SW 1271 (cell line): ENCODE measurements at places on chromosomes 2 and 18.

- no peak for DNase-seq
Observed at GRCh38 chr2:191049728-191050639, 36.0 kb upstream of the STAT1 start.

- DNase-seq, result no peak
Observed at GRCh38 chr2:35929551-35929950, 426.0 kb upstream of the CRIM1 start.

DNA sequence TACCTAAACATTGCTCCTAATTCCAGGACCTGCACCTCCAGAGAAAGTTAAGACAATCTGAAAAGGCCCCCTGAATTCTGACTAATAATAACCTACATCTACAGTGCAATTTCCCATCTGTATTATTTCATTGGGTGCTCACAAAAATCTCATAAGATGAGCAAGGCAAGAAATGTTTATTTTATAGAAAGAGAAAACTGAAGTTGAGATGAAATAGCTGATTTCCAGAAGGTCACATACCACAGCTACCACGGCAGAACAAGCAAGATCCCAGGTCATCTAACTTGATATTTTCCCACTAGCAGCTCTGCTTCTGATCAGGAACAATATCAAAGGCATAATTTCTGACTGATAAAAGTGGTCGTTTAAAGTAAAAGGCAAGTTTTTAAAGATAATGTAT, 105.8 kb upstream of the COL5A2 start:
- no peak for DNase-seq

DNA sequence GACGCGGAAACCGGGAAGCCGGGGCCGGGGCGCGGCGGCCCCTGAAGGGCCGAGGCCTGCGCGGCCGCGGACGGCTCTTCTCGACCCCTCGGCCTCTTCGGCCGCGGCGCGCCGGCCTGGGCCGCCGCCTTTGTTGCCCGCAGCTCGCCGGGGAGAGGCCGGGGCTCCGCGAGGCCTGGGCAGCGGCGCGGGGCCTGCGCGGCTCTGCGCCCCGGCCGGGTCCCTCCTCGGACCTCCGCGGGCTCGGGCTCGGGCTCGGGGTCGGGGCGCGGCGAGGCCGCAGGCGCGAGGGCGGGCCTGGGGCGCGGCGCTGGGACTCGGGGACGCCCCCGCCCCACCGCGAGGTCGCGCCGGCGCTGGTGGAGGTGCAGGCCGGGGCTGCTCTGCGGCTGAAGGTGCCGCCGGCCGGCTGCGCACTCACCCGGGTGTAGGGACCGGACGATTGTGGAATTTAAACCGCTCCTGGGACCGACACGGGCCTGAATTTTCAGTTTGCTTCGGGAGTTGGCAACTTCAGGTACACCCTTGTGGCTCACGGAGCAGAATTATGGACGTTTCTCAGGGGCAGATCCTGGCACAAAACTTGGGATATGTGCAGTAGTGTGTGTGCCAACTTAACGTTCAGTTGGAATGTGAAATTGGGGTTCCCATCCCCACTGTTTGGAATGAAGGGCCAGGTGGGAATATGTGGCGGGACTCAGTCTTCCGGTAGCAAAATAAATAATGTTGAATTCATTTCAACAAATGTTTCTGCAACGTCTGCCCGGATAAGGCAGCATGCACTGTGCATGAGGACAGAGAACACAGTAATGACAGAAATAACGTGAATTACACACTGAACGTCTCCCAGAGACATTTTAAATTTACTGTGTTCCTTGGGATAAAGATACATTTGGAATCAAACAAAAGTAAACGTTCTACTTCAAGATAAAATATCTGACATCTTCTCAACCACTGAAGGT, 787 bp downstream of the SOCS6 start:
- no peak for DNase-seq

GRCh38 chr2:112482309-112483041, 519 bp downstream of the TTL start:
- DNase-seq, result peak; percentile 49

- no peak for DNase-seq
Observed at GRCh38 chr2:104858006-104858978, 4.4 kb downstream of the POU3F3 start.

GRCh38 chr18:57077786-57078552, 68.9 kb upstream of the BOD1L2 start:
- no peak for DNase-seq

DNA sequence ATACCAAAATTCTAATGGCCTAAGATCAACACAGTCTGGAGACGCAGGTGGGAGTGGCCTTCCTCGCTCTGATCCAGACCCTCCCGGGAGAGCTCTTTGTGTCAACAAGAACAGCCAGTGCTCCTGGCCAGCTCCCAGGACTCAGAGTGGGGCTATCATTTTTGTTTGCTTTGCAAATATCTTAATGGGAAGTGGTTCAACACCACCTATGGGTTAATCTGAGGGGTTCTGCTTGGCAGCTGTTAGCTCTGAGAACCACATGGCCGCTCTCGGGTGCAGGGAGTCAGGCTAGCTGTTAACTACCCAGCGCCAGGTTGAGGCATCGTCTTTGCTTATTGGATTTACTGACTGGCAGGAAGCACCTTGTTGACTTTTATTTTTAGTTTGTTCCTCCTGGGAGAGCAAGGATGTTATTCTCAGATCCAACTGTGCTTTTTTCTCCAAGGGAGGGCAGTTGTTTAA, 184.8 kb upstream of the SP5 start:
- no peak for DNase-seq
